ENCODE measurements at places on chromosomes 4 and X.

- DNase-seq: no peak
Observed at GRCh38 chrX:78650906-78651437, 8.2 kb downstream of the RTL3 start.

- no peak for DNase-seq
Observed at GRCh38 chr4:52868133-52868532, 6.0 kb downstream of the RASL11B start.

GRCh38 chr4:7987148-7987989 lies 47.7 kb upstream of the AFAP1 start:
- peak; percentile 69 for DNase-seq

GRCh38 chr4:60718874-60719273 lies 481.3 kb upstream of the ADGRL3 start:
- no peak for DNase-seq

- no peak for DNase-seq
Observed at GRCh38 chrX:97628807-97629596, 745.3 kb downstream of the RPA4 start.

DNA sequence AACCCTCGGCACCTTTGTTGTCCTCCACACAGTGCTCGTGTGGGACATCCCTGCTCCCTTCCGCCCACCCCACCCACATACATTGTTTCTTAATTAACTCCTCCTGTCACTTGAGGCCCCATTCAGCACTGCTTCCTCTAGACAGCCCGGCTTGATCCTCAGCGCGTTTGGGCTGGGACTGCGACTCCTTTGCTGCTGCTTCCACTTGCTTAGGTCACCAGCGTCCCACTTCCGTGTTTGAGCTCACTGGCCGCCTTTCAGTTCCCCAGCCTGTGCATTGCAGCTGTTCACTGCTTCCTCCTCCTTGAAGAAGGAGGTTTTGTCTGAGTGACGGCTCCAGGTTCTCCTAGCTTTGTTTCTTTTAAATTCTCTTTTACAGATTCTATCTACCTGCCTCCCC lies 16.1 kb downstream of the RNF4 start:
- peak; percentile 48 for DNase-seq

GRCh38 chrX:18672008-18672407 lies at the start of gene RS1:
TSS of gene RS1 (minus strand) at chrX:18672108. CDS start at chrX:18672068, 40 bp downstream.
- DNase-seq: no peak

DNA sequence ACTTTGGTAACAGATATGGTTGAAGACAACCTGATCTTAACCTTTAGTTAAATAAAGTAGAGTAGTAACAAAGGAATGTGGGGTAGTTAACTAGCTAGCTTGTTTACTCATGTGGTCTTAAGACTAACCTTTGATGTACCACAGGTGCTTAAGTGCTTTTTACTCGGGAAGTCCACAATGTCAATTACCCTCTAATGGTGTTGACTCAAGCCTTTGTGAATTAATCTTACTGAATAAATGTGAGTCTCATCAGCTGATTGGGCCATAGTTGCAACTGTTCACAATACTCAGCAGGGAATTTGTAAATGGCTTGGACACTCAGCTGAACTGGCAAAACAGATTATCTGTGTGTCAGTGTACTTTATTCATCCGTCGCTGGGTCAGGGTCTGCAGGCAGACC lies 119.0 kb upstream of the UGT8 start:
- no peak for DNase-seq

DNA sequence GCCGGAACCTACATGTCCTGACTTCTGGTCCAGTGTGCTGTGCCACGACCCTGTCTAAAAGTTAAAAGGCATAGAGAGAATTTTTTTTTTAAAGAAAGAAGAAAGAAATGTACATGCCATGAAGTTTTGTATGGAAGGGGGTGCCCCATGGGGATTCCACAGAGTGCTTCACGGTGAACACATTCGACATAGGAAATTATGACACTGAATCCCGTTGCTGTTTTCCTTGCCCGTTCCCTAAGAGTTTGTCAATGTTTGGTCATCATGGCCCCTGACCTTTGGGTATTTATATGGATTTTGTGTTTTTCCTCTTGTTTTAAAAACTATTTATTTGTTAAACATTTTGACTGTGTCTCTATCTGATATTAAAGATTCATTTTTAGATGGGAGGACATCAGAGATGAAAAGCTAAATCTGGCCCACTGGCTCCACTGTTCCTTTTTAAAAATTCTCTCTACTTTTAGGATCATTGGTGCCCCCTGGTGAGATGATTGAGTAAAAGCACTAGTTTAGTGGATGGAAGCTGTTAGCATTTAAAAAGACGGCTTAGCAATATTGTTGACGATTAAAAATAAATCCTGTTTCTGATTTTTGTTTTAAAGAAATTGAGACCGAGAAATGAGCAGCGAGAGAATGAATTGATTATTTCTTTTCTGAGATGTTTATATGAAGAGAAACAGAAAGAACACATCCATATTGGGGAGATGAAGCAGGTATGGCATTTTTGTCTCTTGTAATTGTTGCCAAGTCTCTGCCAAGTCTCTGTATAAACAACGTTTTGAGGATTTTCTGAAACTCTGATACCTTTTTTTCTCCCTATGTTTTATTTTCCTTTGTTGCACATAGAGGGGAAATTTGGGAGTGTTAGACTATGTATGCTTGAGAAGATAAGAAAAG lies 75.0 kb downstream of the PTTG2 start:
- DNase-seq: no peak

DNA sequence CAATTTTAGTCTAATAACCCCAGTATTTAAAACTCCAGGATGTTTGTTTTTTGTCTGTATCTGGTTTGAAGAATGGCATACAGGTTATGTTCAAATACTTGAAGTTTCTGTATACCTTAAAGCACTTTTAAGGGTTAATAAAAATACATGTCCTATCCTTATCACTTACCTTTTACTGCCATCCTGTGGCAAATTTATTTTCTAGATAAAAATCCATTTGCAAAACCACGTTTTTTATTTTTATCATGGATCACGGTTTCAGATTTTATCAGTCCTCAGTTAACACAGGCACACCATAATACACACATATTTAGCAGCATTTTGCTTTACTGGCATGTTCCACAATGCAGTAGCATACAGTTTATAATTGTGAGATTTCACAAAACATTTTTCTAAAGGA lies 113.3 kb upstream of the H2AZ1 start:
- no peak for DNase-seq

DNA sequence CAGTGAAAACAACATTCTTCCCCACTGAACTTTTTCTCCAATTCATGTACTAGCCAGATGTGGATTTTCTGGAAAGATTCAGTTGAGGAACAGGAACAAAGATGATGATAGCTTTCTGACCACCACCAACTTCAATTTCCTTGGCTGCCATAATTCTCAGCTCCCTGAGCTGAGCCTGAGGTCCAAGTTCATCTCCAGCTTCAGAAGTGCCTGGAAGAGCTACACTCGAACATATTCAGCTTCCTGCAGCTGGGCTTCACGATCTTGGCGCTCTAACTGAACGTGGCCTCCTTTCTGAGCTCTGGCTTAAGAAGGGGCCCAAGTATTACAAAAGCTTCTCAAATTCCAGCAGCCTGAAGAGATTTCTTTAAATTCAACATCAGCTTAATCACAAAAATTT lies 83.9 kb downstream of the QDPR start:
- DNase-seq: no peak

GRCh38 chr4:118994030-118994429 lies 105.4 kb downstream of the SYNPO2 start:
- DNase-seq: no peak

GRCh38 chrX:31236231-31236630 lies 164.4 kb upstream of the FTHL17 start:
- DNase-seq: no peak

DNA sequence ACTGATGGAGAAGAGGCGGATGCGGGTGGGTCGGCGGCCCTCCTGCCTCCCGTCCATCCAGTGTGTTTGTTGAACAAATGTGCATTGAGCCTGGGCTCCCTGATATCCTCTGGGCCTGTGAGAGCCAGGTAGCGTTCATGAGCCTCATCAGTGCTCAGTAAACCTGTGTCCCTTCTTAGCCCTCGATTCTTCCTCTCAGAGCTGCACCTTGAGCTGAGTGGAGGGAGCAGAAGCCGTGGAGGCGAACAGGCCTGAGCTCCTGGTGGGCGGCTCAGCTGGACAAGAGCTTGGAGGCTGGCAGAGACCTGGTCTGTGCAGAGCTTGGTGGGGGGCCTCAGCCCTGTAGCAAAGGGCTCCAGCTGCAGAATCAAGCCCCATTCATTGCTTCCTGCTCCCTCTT lies 112.1 kb downstream of the SORCS2 start:
- no peak for DNase-seq

All from activated CD4-positive, alpha-beta T cell treated with anti-CD3 and anti-CD28 coated beads, Interleukin-2, amount 50 U/mL, for 4 hours (primary cell).